ENCODE measurements at places on chromosomes 2 and 18.

- DNase-seq, result no peak
These were observed 247.4 kb downstream of the XIRP2 start for GRCh38 chr2:167135706-167136105.

DNA sequence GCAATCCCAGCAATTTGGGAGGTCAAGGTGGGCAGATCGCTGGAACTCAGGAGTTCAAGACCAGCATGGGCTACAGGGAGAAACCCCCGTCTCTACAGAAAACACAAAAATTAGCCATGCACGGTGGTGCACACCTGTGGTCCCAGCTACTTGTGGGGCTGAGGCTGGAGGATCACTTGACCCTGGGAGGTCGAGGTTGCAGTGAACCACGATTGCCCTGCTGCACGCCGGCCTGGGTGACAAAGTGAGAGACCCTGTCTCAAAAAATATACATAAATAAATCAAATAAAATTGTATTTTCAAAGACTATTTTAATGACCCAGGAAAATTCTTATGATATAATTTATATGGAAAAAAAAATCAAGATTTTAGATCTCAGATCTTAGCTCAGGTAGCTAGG lies 191.5 kb downstream of the ZFP36L2 start:
- DNase-seq, result no peak

GRCh38 chr2:67560771-67561456 lies 163.8 kb downstream of the ETAA1 start:
- no peak for DNase-seq

DNA sequence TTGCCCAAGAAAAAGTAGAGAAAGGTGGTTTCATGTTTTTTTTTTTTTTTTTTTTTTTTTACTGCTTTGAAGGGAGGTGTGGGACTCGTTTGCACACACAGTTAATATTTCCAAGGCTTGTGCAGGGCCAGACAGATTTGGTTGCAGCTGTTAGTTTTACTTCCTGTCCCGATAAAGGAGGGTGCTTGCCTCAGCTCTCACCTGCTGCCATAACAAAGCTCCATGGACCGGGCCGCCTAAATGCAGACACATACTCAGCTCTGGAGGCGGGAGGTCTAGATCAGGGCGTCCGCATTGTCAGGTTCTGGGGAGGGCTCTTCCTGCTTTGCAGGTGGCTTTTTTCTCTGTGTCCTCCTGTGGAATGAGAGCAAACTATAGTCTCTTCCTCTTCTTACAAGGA lies 69.9 kb downstream of the ODC1 start:
- DNase-seq, result peak; percentile 7

DNA sequence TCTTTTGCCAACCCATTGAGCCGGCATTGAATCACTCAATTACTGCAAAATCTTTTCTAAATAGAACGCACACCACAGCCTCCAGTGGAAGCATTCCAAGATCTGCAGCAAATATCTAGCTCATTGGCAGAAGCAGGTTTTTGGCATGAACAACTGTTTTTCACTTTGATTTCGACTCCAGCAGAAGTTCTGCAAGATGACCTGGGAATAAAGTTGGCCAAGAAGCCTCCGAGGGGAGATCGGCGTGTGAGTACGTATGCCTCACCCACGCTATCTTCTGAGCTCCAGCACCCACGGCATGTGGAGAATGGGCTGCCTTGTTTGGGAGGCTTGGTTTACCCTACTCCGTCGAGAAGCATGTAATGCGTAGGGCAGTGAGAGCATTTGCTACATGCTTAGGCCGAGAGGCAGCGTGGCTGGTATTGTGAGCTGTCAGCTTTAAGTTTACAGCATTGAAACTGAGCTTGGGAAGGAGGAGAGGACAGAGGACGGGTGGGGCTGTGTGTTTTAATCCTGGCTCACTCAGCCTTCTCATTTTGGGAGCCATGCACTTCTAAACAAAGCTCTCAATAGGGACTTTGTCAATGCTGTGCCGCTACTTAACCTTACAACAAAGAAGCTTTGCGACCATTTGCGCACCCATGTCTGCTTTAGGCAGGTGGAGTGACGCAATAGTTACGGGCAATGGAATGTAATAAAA lies 10.5 kb downstream of the PCARE start:
- DNase-seq, result no peak

DNA sequence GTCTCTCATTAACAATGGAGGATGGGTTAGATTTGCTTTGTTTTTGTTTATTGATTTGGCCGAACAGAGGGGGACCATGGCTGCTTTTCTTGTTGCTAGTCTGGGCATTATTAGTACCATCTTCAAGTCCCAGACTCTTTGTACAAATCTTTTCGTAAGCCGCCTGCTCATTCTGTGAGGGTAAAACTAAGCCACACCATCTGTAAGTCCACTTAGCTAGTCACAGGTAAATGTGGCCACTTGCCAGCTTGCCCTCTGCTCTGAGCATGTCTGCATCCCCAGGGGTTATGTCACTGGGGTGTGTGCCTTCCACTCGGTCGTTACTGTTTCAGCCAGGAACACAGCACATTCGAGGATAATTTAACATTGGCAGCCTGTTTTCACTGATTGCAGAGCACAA lies 85.6 kb downstream of the SMIM21 start:
- DNase-seq, result no peak

- DNase-seq, result no peak
These were observed 318.7 kb downstream of the NOL4 start for GRCh38 chr18:33906046-33906445.

DNA sequence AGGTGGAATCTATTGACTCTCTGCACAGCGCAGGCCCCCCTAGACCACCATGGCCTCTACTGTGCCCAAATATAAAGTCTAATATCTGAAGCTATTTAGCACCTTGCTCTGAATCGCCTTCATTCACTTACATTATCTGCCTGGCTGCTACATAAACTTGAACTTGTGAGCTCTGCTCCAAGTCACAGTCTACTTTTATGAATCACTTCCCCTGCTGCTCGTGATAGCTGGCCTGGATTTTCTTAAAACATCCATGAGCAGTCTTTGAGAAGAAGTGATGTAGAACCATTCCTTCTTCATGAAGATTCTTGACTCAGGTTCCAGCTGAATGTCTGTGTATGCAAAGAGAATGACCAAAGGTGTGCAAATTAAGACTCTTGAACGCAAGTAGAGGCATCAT lies 359.5 kb downstream of the RND3 start:
- DNase-seq, result no peak

- no peak for DNase-seq
These were observed 111.7 kb downstream of the WDSUB1 start for GRCh38 chr2:159174759-159175158.

DNA sequence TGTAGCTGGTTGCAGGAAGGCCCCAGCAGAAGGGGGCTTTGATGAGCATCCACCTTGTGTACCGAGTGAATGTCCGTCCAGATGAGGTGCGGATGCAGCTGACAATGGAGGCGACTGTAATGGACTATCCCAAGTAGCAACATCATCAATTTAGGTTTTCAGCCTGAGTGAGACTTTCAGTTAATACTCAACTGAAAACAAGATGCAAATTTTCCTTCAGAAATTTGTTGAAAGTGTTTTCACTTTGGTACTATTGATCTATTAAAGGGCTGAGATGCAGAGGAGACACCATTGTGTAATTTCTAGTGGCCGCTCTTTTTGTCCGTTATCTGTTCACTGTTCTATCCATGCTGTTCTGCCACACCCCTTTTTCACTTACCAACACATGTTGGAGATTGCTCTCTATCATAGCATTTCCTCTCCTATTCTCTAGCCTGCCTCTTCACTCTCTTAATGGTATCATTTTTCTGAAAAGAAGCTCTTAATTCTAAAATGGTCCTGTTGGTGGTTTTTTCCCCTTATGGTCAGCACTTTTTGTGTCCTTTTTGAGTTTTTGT lies 12.0 kb upstream of the CASP8 start:
- DNase-seq, result no peak

- no peak for DNase-seq
These were observed 5.0 kb downstream of the RNF152 start for GRCh38 chr18:61887838-61888237.

DNA sequence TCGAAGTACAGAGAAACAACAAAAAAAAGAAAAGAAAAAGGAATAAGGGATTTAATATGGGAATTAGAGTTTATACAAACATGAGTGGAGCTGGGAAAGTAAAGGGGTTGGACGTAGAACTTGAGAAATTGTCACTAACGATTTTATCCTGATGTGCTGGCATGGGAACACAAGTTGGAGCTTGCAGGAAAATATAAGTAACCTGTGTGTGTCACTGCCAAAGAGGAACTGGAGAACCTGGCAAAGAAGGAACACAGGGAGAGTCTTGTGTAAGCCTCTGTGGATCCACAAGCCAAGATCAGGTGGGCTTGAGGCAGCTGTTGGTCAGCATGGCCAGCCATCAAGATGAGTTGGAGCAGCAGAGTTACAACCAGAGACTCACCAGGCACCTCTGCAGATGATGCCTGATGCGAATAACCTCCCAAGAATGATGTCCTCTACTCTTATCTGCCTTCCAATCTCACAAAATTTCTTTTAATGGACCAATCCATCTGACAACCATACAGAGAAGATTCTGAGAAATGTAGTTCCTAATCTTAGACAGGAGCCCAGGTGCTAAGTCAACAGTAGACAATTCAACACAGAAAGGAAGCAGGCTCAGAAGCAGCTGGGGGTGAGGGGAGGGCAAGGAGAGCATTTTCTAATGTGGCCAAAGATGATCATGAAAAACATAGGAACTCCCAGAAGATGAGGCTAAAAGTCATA lies 77.0 kb upstream of the SPOPL start:
- DNase-seq, result no peak

GRCh38 chr2:105961599-105962146 lies 217.0 kb downstream of the NCK2 start:
- no peak for DNase-seq

DNA sequence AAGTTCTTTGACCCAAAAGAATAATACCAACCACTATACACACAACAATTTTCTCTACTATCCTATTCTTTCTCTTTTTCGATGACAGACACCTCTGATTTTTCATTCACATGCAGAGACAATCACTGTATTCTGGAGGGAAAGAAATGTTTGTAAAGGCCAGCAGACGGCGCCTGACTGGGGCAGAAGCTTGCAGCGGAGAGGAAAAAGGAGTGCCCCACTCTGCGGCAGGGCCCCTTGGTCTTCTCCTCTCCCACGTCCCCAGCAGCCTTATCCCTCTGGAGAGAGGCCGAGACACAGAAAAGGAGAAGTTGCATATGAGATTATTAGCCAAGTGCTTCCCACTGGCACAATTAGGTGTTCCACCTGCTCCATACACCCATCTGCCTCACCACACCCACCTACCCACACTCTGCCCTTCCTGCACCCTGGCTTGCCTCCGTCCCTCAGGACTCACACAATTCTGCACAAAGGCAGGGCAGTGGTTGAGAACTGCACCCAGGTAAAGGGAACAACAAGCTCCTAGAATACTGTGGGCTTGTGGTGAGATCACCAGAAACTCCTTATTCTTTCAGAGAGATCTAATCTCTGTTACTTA lies 687.3 kb downstream of the NRXN1 start:
- DNase-seq, result no peak

DNA sequence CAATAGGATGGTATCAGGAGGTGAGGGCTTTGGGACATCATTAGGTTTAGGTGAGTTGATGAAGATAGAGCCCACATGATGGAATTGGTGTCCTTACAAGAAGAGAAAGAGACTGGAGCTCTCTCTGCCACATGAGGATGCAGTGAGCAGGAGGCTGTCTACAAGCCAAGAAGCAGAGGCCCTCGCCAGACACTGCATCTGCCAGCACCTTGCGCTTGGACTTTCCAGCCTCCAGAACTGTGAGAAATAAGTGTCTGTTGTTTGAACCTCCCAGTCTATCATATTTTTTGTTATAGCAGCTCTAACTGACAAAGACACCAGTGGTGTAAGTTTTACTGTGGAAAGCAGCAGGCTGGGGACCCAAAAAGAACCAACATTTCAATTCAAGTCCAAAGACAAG lies 571.1 kb upstream of the ID2 start:
- no peak for DNase-seq

- no peak for DNase-seq
These were observed 205.7 kb downstream of the SOCS6 start for GRCh38 chr18:70494524-70494923.

DNA sequence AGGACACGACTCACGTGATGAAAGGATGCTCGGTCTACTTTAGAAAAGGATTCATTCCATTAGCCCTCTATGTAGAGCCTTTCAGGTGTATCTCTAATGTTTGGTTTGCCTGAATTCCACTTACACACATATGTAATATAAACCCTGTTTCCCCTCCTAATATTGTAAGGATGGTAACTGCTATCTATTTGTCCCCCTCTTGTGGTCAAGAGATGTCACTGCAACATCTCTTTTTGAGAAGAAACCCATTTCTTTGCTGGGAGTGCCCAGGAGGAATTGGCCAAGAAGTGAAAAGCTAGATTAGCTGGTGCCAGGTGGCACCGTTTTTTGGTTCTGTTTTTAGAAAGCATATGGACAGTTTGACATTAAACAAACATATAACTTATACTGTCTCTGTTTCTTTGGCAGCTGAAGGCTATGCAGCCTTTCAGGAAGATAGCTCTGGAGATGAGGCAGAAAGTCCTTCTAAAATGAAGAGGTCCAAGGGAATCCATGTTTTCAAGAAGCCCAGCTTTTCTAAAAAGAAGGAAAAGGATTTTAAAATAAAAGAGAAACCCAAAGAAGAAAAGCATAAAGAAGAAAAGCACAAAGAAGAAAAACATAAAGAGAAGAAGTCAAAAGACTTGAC lies 41.2 kb downstream of the RALBP1 start:
- no peak for DNase-seq

DNA sequence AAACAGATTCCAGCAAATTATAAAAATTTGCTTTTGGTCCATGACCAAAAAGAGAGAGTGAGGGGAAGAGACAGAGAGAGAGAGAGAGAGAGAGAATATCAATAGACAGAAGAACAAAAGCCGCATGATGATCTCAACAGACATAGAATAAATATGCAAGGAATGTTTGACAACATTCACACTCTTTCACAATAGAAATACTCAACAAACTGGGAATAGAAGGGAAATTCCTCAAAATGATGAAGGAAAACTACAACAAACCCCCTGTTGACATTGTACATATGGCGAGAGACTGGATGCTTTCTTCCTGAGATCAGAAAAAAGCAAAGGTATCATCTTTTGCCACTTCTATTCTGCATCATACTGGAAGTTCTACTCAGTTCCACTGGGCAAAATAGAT lies 309.7 kb downstream of the RAD51AP2 start:
- DNase-seq, result no peak

- peak; percentile 62 for DNase-seq
These were observed 1.9 kb downstream of the PRSS56 start for GRCh38 chr2:232521959-232522622.
